ENCODE measurements at places on chromosomes 2 and 18.

- DNase-seq, result no peak
These were observed 163.1 kb upstream of the MEIS1 start for GRCh38 chr2:66271777-66272176.

GRCh38 chr18:79501006-79501405 lies 105.3 kb downstream of the NFATC1 start:
- DNase-seq, result no peak

DNA sequence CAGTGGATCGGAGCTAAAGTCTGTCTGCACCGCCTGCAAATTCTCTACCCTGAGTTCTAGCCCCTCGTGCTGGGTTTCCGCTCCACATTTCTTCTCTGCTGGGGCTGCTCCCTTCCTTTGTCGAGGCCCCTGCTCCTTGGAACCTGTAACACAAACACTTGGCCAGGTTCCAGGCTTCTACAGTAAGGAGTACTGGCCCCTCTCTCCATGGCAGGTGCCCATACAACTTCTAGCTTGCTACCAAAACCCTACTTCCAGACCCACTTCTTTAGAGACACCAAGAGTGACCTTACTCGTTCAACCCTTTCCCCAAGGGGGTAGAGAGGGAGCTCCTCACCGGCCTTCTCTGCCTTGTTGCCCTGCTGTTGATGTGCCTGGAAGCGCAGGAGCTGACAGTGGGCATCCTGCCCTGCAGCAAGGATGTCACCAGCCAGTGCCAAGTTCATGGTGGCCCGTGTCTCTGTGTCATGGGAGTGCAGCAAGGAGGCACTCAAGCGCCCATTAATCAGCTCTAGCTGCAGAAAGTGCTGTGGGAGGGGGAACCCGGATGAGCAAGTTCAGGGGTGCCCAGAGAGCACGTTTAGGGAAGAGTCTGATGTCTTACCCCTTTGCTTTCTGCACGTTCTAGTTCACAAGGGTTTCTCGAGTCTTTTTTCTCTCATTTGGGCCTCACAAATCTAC lies 1.1 kb downstream of the PREB start:
- DNase-seq, result peak; percentile 63

GRCh38 chr2:201128033-201128432 lies 12.1 kb downstream of the CFLAR start:
- no peak for DNase-seq

- DNase-seq, result no peak
These were observed 489.3 kb upstream of the CDH2 start for GRCh38 chr18:28666216-28666615.

DNA sequence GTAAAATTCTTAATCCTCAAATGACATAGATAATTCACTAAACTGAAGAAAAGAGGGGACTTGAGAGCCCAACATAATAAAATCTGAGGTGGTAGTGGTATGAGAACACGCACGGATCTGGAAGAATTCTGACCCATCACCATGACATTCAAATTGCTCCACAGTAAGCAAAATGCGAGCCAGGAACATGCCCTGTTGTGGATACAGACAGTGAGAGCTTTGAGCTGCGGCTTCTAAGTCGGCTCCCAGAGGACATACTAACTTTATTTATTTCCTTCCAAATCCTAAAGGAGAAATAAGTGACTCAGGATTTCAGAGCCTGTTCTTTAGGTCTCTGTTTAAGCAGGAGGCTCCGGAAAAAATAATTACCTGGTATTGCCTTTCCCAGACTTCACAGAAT lies 143.4 kb upstream of the SMAD7 start:
- DNase-seq, result no peak

GRCh38 chr2:65379721-65380171 lies 52.7 kb downstream of the SPRED2 start:
- DNase-seq, result no peak

- no peak for DNase-seq
These were observed 149.9 kb downstream of the PLCL1 start for GRCh38 chr2:197954328-197954727.

DNA sequence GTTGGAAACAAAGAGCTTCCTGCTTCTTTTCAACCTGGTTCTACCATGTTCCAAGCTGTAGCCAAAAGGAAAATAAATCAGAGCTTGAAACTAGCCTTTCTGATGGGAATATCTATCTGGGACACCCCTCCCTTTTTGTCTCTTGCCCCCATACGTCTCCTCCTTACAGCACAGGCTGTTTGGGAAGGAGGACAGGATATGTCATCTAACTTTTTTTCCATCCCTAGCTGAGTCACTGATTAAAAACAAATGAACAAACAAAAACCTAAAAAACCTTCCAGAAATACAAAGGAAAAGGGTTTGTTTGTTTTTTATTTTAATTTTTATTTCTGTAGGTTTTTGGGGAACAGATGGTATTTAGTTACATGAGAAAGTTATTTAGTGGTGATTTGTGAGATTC lies 151.6 kb downstream of the FAM210A start:
- no peak for DNase-seq

All from activated CD4-positive, alpha-beta T cell treated with anti-CD3 and anti-CD28 coated beads for 36 hours (primary cell).